ENCODE measurements at places on chromosomes 5 and 9.

DNA sequence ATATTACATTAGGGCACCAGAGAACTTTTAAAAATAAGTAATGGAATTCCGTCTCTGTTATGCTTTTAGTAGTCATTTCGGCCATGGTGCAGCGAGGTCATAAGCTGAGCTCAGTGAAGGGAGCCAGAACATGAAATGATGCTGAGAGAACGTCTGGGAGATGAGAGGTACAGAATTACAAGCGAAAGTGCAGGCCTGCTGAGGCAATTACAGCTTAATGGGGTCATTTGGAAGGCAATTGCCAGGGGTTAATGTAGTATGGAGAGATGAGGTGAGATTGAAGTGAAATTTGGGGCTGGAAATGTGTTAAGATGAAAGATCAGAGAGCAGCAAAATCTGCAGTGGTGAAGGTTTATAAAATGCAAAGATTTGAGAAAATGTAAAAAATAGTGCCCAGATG, 96.5 kb downstream of the PBX3 start:
- no peak for DNase-seq

GRCh38 chr5:146425023-146425422, 22.1 kb upstream of the TCERG1 start:
- no peak for DNase-seq

DNA sequence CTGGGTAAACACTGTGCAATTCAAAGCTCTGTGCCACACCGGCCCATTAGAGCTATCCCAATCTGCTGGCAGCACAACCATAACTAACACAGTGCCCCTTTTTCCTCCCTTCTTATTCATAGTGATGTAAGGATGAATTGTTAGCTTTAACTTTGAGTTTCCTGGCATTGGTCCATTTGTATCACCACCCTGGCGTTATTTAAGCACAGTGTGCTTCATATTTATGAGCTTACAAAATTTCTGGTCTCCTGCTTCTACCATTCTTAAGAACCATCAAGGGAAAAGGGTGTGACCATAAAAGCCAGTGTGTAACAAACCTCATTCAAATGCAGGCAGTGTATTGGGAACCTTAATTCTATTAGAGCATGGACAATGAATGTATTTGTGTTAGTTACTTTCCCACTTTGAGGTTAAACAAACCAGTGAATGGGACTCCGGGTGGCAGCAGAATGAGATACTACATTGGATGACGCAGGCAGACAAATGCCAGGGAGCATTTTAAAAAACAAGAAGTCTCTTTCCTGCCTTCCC, 222.6 kb downstream of the TMEM161B start:
- no peak for DNase-seq

DNA sequence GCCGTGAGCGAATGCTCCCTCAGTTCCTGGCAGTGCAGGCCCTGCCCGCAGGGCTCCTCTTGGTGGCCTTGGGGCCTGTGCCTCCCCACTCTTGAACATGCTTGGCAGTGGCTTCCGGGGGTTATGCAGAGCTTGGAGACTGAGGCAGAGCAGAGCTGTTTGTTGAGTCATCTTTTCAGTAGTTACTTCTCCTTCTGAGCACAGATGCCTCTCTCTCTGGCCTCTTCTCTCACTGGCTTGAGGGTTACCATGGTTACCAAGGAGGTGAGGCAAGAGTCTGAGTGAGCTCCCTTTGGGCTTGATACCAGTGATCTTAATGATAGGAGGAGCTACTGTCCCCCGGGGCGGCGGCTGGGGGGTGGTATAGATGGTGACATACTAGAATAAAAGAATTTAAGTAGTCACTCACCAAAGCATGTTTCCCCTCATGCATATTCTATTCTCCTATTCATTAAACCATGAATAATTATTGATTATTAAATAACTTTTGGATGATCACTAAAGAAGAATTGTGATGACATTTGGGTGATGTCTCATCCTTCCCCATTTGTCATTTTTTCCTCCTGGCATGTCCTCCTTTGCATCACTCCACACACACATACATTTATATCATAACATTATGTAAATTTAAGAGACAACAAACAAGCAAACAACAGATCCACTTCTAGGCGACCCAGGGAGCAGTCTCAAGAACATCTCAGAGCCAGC, 111.1 kb downstream of the ARHGAP26 start:
- peak; percentile 75 for DNase-seq

DNA sequence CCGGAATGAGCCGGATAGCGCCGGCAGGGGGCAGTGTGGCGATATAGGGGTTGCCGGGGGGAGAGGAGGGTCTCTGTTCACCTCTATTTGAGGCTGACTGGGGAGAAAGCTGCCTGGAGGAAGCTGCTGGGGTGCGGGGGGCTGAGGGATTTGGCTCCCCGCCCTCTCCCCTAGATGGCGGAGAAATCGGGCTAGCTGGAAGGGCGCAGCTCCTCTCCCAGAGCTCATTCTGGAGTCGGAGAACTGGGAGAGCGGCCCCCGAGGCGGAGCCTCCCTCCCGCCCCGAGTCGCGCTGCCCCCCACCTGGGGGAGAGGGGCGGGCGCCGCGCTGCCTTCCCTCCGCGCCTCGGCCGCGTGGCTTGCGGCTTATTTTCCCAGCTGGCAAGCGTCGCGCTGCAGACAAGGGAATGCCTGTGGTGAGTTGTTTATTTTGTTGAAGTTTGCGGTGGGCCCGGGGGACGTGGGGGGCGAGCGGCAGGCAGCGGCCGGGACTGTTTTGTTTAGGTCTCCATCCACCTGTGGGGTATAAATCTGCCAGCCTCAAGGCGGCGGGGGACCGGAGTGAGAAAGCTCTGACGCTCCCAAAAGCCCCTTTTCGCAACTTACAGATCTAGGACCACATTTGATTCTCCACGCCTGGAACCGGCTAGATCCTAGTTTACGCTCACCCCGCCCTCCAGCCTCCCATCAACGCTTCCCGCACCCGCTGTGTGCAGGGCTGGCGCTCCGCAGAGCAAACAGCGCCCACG, 4.1 kb upstream of the RGMB start:
- DNase-seq, result peak; percentile 73

DNA sequence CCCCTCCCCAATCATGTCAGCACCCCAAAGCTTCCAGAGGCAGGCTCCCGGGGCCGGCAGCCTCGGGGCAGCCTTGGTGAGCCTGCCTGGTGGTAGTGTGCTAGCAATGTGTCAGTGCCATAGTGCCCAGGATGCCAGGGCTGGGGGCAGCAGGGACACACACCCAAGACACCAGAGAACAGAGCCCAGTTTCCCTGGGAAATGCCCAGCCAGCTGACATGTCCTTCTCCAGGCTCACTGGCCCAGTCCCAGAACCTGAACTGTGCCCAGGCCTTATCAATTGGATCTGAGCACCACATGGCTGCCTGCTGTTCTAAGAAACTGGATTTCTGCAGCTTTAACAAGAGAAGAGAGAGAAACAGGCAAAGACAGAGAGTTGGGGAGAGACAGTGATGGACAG, 74.9 kb upstream of the LRRTM2 start:
- no peak for DNase-seq

GRCh38 chr5:36305571-36306326, 4.0 kb upstream of the RANBP3L start:
- DNase-seq, result peak; percentile 58

DNA sequence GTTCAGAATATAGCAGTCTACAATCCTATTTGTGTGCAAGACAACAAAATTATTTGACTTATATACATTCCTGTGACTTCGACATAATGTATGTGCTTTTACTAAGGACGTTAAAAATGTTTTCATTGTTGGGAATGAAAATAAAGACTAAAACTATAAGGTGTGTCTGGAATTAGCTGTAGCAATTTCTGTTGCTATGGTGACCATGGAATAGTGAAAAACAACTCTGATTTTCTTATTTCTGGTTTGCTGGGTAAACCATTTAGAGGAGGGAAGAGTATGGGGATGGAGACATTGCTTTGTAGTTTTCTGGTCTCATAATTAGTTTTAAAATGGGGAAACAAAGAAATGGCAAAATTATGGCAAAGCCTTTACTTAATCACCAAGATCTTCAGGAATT, 343.2 kb downstream of the SEMA5A start:
- DNase-seq, result no peak

Data from fibroblast of gingiva (primary cell).